ENCODE measurements at places on chromosomes 13 and 19.

DNA sequence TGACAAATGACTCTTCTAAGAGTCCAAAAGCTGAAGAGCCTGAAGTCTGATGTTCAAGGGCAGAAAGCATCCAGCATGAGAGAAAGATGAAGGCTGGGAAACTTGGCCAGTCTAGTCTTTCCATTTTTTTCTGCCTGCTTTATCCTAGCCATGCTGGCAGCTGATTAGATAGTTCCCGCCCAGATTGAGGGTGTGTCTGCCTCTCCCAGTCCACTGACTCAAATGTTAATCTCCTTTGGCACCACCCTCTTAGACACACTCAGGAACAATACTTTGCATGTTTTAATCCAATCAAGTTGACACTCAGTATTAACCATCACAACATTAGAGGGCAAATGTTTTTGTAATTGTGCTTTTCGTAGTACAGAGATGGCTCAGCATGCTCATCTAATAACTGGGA lies 267.5 kb upstream of the KLHL1 start:
- DNase-seq: no peak

DNA sequence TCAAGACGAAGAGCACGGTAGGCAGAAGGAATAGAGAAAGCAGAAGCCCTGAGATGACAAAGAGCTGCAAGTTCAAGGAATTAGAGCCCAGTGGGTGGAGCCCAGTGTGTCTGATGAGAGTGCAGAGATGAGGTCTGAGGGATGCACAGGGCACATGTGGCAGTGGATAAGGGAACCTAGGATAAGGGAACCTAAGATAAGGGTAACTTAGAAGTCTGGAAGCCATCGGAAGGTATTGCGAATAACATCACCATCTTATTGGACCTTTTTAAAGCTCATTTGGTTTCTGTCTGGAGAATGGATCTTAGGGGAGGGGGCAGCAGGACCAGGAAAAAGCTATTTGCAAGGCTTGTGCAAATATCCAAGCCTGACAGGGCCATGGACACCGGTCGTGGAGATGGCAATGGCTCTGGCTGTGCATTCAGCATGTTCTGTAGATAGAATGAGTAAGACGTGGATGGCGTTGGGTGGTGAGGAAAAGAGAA lies 1.3 kb downstream of the FPR3 start:
- no peak for DNase-seq

- no peak for DNase-seq
Measured at GRCh38 chr13:24261566-24261965, 47.8 kb upstream of the C1QTNF9 start.

DNA sequence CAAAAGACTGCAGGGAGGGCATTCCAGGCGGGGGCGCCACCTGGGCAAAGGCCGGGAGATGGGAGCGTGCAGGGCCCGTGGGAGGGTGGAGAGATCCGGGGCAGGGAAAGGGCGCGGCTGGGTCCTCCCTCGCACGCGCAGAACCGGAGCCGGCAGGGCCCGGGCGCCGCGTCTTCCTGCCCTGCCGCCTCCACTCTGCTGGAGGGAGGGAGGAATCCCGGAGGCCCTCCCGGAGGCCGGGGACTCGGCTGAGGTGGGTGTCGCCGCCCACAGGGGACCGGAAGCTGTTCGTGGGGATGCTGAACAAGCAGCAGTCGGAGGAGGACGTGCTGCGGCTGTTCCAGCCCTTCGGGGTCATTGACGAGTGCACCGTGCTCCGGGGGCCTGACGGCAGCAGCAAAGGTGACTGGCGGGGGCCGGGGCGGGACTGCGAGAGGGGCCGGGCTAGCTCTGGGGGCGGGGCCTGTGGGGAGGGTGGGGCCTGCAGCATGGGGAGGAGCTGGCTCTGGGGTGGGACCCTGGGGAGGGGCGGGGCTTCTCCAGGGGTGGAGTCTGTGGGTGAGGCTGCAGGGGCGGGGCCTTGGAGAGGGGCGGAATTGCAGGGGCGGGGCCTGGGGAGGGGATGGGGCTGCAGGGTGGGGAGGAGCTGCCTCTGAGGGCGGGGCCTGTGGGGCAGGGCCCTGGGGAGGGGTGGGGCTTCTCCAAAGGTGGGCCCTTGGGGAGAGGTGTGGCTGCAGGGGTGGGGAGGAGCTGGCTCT lies 51.3 kb downstream of the CELF5 start:
- peak; percentile 86 for DNase-seq

- no peak for DNase-seq
Measured at GRCh38 chr19:30046522-30046921, 104.5 kb downstream of the URI1 start.

- DNase-seq: no peak
Measured at GRCh38 chr19:18269070-18269723, 5.1 kb downstream of the IQCN start.

GRCh38 chr19:38877781-38878574 lies at the start of gene RINL:
Gene RINL (minus strand): TSS chr19:38878275. CDS start chr19:38876742, 1,533 bp downstream.
- DNase-seq: peak; percentile 50

- DNase-seq: no peak
Measured at GRCh38 chr13:80361883-80362327, 21.0 kb upstream of the SPRY2 start.

DNA sequence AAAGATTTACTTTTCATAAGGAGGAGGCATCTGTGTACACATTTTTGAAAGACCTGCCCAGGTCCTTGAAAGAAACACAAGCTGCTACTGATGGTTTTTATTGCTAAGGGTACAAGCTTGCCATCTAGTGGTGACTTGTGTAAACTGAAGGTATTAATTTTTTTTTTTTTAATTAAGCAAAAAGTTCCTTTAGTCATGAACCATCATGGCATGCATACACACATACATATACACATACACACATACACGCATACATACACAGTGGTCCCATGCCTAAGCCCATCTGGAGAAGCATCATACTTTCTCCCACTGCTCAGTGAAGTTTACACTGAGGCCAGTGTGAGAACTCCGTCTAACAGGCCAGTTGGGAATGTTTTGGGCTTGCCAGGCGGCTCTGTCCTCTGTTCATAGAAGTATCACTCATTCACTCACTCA lies 312.5 kb downstream of the DCLK1 start:
- DNase-seq: no peak

DNA sequence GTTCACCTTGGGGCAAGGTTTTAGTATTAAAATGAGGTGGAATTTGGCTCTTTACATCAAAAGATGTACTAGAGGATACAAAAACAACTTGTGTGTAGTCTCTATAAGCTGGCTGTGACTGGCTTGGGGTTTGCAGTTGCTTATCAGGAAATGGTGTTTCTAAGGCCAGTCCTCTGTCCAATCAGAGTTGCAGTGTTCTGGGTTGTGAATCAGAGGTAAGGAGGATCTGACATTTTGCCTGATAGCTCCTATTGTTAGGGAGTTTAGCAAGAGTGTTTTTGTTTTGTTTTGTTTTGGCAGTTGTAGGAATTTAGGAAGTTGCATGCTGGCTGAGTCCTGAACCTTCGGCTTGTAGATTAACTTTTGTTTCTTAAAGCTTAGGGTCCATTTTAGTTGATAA lies 20.1 kb upstream of the ESD start:
- DNase-seq: no peak

DNA sequence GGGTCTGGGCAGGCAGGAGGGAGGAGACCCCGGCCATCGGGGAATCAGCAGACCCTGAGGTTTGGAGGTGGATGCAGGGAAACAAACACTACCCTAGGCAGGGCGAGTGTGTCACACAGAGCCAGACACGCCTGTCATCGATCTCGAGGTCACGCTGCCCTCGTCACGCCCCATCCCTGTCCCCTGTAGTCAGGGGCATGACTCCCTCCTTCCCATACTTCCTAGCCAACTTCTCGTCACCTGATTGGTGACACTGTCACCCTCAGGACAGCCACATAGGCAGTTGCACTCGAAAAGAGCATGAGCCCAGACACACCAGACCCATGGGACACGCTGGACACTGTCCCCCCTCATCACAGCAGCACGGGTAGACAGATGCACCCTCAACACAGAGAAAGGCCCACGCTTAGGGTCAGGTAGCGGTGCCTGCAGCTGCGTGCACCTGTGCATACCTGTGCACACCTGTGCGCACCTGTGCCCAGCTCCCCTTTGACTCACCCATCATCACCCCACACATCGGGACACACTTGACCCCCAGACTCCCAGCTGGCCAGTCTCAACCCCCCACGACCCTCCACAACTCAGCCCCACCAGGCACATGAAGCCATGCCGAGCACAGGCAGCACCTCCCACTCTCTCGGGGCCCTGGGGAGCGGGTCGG lies 11.9 kb downstream of the CILP2 start:
- no peak for DNase-seq

GRCh38 chr19:14102102-14102696 lies 11.6 kb upstream of the SAMD1 start:
- DNase-seq: no peak

DNA sequence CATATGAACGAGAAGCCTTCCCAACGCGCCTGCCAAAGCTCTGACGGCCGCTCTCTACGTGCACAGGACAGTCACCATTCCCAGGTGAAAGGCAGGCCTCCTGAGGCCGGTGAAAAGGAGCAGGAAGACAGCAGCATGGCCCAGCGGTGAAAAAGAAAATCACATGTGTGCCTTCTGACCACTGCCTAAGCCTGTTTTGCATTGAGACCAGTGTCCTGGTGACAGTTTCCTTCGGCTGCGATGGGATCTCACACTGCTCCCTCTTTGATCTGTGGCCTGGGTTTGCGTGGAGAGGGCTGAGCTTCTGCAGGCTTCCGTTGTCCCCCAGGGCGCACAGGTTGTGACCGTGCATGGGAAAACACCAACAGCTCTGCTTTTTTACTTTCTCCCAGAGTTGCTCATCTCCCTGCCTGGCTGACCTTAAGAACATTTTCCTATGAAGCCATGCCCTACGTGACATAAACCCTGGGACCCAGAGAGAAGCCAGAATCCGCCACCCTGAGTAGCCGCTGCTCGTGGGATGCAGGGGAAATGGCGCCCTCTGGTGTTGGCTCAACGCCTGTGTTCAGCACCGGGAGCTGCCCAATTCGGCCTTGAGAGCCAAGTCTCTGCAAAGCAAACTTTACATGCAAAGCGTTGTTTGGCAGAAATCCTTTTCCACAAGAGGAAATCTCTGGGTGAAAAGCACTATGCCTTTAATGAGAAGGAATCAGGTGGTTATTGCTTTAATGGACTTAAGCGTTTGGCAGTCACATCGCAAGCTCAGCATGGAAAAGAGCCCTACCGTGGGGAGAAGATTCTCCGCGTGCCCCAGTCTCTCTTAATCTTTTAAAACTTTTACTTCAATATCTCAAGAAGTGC lies 112.2 kb upstream of the GPR12 start:
- no peak for DNase-seq

GRCh38 chr13:73933795-73934194 lies 200.4 kb downstream of the KLF12 start:
- no peak for DNase-seq
